Large intestine (tissue), 12 donors: ENCODE measurements at places on chromosomes 6 and 20.

DNA sequence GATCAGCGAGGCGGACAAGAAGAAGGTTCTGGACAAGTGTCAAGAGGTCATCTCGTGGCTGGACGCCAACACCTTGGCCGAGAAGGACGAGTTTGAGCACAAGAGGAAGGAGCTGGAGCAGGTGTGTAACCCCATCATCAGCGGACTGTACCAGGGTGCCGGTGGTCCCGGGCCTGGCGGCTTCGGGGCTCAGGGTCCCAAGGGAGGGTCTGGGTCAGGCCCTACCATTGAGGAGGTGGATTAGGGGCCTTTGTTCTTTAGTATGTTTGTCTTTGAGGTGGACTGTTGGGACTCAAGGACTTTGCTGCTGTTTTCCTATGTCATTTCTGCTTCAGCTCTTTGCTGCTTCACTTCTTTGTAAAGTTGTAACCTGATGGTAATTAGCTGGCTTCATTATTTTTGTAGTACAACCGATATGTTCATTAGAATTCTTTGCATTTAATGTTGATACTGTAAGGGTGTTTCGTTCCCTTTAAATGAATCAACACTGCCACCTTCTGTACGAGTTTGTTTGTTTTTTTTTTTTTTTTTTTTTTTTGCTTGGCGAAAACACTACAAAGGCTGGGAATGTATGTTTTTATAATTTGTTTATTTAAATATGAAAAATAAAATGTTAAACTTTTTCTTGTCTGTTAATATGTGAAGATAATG is 2.2 kb downstream of the HSPA1B start:
- peak; percentile 61 for DNase-seq

- no peak for DNase-seq
These were observed 78.6 kb downstream of the GCLC start for GRCh38 chr6:53466257-53466656.

GRCh38 chr6:110414669-110415068 is 706 bp downstream of the DDO start:
- no peak for DNase-seq

GRCh38 chr20:63695424-63696305 is 787 bp upstream of the TNFRSF6B start:
- DNase-seq: no peak

- DNase-seq: peak; percentile 31
These were observed 661 bp upstream of the HEBP2 start for GRCh38 chr6:138403324-138403800.

DNA sequence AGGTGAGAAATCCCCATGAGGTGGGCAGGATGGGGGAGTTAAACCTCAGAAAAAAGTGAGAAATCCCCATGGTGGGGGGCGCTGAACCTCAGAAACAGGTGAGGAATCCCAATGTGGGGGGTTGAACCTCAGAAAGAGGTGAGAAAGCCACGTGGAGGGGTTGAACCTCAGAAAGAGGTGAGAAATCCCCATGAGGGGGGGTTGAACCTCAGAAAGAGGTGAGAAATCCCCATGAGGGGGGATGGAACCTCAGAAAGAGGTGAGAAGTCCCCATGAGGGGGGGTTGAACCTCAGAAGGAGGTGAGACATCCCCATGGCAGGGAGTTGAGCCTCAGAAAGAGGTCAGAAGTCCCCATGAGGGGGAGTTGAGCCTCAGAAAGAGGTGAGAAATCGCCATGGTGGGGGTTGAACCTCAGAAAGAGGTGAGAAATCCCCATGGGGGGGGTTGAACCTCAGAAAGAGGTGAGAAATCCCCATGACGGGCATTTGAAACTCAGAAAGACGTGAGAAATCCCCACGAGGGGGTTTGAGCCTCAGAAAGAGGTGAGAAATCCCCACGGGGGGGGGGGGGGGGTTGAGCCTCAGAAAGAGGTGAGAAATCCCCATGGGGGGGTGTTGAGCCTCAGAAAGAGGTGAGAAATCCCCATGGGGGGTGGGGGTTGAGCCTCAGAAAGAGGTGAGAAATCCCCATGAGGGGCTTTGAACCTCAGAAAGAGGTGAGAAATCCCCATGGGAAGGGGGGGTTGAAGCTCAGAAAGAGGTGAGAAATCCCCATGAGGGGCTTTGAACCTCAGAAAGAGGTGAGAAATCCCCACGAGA is 14.3 kb upstream of the GOPC start:
- no peak for DNase-seq

GRCh38 chr6:150875841-150876240 is 10.3 kb downstream of the MTHFD1L start:
- no peak for DNase-seq

DNA sequence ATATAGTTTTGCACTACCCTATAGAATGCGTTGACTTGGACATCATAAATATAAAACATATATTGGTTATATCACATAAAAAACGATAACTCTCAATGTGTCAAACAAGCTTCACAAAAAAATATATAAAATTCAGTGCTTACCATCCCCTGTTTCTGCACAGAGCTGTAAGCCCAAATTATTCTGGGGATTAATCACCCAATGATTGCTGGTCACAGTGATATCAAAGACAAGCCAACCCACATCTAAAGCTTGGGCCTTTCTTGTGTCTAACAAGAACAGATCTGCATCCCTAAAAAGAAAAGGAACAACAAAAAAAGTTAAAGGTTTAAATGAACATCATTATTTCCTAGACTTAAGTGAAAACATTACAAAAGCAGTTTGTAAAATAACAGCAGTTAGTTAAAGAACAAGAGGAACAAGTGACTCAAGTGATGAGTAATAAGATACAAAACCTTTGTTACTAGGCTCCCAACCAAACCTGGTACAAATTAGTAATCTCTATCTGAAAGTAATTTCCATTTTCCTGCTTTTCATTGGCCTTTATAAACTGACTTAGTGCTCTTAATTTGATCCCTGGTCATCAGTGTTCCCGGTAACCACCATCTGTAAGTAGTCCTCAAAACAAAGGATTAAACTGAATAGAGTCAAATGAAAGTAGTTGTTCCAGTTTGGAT is 81.1 kb downstream of the BMP5 start:
- DNase-seq: no peak

DNA sequence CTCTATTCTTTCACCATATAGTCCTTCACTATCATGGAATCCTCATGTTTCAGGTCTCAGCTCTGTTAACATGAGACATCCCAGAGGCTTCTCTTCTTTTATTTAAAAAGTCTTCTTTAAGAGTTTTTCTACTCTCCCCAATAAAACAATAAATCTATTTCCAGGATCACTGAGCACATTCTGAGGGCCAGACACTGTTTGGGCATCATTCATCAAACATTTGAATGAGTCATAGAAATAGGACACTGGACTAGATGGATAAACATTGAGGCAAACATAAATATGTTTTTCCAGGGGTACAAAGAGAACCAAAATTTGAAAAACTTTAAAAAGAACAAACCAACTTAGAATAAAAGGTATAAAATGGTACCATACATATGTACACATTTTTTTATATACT is 554.4 kb downstream of the KIF16B start:
- DNase-seq: no peak

DNA sequence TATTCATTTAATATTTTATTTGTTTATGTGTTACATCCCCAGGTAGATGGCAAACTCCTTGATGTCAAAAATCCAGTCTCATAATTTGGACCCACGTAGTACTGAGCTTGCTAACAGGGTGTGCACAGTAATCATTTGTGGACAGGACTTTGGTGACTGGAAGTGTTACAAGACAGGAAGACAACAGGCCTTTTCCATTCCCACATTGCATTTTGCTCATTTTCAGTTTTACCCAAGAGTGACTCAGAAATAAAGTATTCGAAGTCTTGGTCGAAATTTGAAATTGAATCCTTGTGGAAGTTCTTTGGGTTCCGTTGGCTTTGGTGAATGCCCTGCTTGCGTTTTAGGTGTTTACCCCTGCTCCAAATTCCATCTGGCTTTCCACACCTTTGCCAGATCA is 63.0 kb upstream of the THBS2 start:
- no peak for DNase-seq

DNA sequence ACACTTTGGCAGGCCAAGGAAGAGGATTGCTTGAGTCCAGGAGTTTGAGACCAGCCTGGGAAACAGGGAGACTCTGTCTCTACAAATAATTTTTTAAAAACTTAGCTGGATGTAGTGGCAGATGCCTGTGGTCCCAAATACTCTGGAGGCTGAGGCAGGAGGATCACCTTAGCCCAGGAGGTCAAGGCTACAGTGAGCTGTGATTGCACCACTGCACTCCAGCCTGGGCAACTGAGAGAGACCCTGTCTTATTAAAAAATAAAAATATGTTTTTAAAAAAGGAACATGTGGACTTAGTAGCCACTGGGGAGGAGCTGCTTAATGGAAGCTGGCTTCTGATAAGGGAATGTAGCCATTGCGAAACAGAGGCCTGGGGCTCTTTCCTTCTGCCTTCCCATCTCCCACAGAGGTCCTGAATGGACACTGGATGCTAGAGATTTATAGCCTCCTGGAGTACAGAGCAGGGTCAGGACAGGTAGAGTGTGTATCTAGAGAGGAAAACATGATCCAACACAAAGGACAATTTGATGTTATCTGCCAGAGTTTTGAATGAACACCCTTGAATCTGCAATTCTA is 21.7 kb upstream of the GMNN start:
- peak; percentile 65 for DNase-seq

- DNase-seq: no peak
These were observed 23.9 kb downstream of the NKX2-4 start for GRCh38 chr20:21373436-21373835.

DNA sequence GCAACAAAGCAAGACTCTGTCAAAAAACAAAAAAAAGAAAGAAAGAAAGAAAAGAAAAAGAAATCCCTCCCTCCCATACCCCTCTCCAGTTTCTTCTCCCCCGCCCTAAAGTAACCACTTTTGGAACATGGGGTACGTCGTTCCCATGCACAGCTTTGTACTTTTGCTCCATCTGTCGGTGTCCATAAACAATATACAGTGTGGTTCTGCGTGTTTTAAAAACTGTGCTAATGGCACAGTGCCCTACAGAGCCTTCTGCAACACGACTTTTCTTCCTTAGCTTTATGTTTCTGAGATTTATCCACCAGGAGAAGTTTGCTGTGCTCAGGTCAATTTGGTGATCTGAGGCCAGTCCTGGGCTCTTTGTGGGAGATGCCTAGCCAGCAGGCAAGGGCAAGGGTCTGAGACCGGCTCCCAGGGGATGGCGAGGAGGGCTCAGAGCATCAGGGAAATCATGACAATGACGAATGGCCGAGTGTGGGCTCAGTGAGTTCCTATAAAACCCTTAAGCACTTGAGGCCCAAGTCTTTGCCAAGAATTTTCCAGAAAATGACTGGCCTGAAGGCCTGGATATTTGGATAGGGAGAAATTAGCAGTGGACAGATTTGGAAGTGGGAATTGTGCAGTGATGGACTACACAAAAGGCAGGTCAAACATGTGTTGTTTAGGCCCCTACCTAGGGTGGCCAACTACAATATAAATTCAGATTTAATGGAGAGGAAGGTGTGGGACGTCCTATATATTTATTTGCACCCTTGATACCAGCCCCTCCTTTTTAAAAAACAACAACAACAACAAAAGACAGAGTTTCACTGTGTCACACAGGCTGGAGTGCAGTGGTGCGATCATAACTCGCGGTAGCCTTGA is 1.9 kb upstream of the BCAS4 start:
- no peak for DNase-seq

GRCh38 chr6:4185419-4185818 is 50.0 kb upstream of the ECI2 start:
- DNase-seq: no peak

DNA sequence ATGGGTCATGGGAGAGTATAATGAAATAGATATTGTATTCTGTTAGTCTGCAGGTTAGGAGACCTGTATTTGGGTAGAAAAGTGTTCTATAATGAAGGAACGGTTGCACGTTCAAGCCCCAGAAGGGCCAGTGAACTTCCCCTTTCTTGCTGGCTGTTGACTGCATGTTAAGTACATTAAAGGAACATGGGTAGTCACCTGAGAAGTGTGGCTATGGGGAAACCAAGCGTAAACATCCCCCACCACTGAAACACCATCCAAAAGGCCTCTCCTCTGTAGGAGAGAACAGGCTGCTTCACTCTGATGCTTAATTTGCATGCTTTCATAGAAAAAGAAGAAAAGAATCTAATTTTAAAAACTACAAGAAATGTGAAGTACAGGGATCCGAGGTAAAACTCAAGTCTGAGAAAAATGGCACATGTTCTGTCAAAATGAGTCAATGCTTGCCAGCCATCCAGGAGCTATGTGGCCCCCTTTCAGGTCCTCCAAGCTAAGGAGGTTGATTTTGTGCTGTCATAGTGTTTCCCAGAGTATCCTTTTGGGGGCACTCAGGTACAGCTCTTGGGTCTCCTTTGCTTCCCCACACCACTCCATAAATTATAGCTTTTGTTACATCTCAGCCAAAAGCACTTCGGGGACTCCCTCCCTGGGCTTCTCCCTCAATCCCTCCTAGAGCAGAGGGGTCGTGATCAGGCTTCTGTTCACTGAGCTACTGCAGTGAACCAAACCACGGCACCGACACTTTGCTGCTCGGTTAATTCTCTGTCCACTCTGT is 283.7 kb upstream of the AGPAT4 start:
- no peak for DNase-seq

DNA sequence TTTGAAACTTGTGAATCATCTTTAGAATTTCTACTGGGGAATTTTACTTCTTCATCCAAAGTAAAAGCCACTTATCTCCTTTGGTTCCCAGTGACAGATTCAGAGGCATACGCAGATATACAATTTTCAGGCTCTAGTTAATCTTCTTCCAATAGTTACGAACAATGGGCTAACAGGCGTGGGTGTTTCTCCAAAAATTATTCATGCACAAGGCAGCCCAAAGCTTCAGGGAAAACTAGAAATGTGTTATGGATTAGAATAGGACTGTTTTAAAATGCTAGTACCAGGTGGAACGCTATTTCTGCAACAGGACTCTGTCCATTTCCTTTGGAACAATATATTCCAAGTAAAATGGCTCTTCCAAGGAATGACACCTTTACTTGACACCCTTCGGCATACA is 102.2 kb downstream of the ZNF217 start:
- DNase-seq: no peak
